GM19239 (cell line): ENCODE measurements at places on chromosomes 6 and 20.
A peak's percentile ranks its signal among the peaks of the same experiment; 100 is the strongest.

GRCh38 chr6:70764706-70765105 lies 97.0 kb downstream of the SMAP1 start:
- no peak for DNase-seq

GRCh38 chr6:11783524-11784064 lies 5.0 kb upstream of the ADTRP start:
- DNase-seq = no peak

DNA sequence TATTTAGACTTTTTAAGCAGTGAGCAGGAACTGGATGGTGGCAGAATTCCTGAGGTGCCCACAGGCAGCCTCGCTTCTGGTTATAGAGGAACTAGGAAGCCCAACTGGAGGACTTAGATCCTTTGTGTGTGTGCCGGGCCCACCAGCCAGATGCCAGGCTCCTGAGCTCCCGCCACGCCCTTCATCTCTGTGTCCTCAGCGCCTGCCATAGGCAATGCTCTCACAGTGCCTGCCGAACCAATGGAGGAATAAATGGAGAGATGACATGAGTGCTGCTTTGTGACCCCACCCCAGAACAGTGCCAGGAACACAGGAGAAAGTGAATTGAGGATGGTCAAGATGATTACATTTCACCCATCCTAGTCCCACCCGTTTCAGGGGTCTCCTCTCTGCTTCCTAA lies 146.0 kb downstream of the UNC5CL start:
- DNase-seq = no peak

- no peak for DNase-seq
Observed at GRCh38 chr6:45351667-45352066, 23.5 kb downstream of the RUNX2 start.

- peak; percentile 59 for DNase-seq
Observed at GRCh38 chr6:143940011-143940597, 68.0 kb downstream of the PLAGL1 start.

GRCh38 chr6:169177516-169178166 lies 76.0 kb downstream of the THBS2 start:
- DNase-seq = no peak

- no peak for DNase-seq
Observed at GRCh38 chr20:47358672-47359529, 2.4 kb upstream of the ZMYND8 start.

DNA sequence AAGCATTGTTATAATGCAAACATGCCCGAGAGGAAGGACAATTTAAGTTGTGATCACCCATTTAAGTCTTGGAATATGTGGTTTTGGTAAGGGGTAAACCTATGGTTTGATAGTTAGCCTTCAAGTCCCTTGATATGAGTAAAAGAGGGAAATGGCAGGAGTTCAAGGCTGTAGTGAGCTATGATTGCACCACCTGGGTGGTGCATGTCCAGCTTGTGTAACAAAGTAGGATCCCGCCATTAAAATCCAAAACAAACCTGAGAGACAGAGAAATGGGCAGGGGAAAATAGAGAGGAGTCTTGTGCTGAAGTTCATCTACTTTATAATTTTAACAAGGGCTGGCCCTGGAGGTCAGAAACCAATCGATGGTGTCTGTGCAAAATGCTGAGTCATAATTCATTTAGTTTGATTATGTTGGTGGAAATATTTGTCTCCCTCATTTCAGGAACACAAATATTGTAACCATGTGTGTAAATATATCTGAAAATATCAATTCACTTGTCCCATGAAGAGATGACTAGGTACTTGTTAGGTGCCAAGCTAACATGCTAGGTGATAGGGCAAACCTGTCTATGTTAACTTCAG lies 23.2 kb upstream of the ARMH2 start:
- DNase-seq = no peak

DNA sequence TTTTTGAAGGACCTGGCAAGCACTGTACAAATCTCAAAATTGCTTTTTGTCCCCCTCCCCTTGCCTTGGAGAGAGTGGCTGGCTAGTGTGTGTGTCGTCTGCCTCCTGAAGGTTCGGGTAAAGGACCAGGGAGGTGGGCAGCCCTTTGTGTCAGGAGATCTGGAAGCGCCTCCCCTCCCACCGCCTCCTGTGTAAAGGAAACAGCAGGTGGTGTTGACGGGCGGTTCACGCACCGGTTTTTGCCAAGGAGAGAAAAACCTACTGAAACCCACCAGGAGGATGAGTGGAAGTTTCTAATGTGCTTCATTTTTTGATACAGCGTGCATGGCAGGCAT lies 1.2 kb downstream of the ENTPD6 start:
- DNase-seq = no peak

DNA sequence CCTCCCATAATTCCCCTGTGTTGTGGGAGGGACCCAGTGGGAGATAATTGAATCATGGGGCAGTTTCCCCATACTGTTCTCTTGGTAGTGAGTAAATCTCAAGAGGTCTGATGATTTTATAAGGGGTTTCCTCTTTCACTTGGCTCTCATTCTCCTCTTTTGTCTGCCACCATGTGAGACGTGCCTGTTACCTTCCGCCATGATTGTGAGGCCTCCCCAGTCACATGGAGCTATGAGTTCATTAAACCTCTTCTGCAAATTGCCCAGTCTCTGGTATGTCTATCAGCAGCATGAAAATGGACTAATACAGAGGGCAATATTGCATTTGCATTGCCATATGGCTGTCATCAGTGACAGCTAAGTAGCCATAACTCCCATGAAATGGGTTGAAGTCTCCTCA lies 63.2 kb downstream of the ZNF217 start:
- DNase-seq = no peak

- no peak for DNase-seq
Observed at GRCh38 chr6:70686548-70687133, 19.0 kb downstream of the SMAP1 start.

GRCh38 chr6:70080443-70081070 lies 214.2 kb downstream of the COL19A1 start:
- DNase-seq = no peak

- DNase-seq = no peak
Observed at GRCh38 chr20:51230727-51231126, 207.8 kb upstream of the KCNG1 start.

GRCh38 chr6:115976321-115976870 lies 84.3 kb downstream of the FRK start:
- no peak for DNase-seq

DNA sequence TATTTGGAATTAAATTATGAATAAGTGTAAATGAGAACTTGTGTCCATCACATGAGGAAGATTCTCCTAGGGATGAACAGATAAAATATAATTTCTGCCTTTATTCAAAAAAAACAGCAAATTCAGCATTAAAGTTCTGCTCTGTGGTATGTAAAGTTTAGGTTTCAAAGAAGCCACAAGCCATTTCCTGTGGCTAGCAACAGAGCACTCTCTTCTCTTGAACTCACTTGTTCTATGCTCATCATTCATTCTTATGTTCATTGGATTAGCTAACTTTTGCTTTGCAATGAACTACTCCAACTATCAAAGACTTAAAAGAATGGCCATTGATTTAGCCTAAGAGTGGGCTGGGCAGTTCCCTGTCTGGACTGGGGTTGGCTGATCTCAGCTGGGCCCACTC lies 20.8 kb upstream of the SNRPB2 start:
- no peak for DNase-seq

- peak; percentile 15 for DNase-seq
Observed at GRCh38 chr6:38973178-38974057, 75.2 kb upstream of the GLP1R start.

DNA sequence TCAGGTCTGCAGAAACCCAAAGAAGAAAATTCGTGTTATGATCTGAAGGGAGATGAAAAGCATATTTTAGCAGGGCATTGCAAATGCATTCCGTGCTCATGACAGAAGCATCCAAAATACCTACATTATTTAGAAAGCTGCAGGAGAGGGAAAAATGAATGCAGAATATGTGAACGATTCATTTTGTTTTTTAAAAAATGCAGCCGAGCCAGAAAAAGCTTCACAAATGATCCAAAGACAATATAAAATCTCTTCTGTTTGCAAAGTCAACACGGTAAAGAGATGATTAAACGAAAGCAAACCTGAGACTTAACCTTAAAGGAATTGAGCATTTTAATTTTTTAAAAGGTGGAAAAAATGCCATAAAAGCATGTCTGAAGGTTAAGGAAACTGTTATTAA lies 136.1 kb upstream of the SULF2 start:
- no peak for DNase-seq

DNA sequence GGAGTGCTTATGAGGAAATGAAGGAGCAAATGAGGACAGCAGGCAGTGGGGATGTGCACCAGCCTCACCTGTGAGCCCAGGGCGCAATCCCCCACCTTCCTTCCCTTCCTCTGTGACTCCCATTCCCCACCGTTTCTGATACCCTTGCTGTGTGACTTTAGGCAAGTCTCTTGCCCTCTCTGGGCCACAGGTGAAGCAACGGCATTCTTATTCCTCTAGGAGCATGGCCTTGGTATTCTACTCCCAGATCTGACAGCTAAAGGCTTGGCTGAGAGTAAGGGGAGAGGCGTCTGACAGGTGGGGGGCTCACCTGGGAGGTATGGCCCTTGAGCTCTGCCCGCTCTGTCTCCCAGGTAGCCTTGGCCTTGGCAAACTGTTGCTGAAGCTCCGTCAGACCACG lies 30.9 kb upstream of the DSN1 start:
- no peak for DNase-seq

DNA sequence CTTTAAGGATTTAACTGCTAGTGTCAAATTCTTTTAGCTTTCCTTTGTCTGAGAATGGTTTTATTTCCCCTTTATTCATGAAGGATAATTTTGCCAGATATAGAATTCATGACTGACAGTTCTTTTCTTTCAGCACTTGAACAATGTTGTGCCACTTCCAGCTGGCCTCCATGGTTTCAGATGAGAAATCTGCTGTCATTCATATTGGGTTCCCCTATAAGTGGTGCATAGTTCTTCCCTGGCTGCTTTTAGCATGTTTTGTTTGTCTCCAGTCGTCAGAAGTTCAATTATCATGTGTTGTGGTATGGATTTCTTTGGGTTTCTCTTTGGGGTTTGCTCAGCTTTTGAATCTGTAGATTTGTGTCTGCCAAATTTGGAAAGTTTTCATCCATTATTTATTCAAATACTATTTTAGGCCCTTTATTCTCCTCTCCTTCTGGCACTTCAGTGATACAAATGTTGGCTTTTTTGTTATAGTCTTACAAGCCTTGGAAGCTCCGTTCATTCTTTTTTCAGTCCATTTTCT lies 76.3 kb upstream of the TGM3 start:
- no peak for DNase-seq
